ENCODE measurements at places on chromosomes 2 and 18.

GRCh38 chr2:235954888-235955480, 213.2 kb downstream of the GBX2 start:
- no peak for DNase-seq

- no peak for DNase-seq
These were observed 30.9 kb downstream of the E2F6 start for GRCh38 chr2:11435036-11435435.

GRCh38 chr18:29821544-29821943, 1221.0 kb downstream of the DSC3 start:
- DNase-seq = no peak

GRCh38 chr2:197888321-197888720, 83.9 kb downstream of the PLCL1 start:
- DNase-seq = no peak

DNA sequence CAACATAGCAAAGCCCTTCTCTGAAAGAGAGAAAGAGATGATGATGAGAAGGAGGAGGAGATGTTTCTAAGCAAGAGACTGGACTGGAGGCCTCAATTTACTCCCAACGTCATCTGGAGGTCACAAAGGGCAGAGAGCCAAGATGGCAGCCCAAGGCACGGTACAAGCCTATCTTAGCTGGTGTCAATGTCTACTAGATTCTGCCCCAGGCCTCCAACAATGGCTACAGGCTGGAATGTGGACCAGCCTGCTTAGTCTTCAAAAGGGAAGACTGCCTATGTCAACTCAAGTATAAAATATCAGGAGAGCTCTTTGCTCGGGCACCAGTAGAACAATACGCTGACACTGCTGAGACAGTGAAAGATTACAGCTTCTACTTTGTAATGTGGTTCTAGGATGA, 6.7 kb upstream of the SLC4A5 start:
- no peak for DNase-seq

DNA sequence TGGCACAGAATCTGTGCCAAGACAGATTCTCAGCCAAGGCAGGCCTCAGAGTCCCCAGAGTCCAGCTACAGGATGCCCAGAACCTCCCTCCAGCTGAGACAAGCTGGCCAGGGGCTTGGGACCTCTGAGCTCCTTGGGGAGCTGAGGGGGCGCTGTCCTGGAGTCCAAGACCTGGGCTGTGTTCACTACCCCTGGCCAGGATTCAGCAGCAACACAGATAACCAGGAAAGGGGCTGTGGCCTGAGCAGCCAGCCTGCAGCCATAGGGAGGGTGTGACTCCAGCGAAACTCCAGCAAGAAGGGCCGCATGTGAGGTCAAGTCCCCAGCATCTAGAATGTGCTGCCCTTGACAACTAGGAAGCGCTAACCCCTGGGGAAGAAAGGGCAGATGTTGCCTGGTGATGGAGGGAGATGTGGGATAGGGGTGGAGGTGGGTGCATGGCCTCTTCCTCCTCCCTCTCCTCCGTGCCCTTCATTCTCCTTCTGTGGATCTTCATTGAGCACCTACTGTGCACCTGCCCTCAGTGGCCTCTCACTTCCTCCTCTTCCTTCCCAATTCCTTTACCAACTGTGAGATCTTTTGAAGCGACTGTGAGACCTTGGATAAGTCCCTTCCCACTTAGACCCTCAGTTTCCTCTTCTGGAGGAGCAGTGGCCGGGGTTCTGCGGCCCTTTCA, 7.7 kb upstream of the ARID5A start:
- DNase-seq = no peak

DNA sequence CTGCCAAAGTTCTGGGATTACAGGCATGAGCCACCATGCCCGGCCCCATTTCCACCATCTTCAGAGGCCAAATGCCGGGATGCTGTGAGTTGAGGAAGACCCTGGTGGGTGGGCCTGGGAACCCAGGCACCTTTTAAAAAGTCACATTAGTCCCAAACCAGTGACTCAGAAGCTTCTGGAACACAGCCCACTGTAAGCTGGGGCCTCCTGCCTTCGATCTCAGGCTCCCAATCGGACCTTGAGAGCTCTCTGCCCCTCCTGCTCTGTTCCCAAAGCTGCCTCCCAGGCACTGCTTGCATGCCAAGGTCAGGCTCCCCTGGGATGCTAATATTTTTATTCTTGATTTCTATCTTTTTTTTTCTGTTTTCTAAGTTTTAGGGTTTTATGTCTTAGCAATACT, 4.2 kb downstream of the ADCY3 start:
- DNase-seq = no peak

GRCh38 chr2:11097854-11098387, 57.3 kb upstream of the SLC66A3 start:
- no peak for DNase-seq

DNA sequence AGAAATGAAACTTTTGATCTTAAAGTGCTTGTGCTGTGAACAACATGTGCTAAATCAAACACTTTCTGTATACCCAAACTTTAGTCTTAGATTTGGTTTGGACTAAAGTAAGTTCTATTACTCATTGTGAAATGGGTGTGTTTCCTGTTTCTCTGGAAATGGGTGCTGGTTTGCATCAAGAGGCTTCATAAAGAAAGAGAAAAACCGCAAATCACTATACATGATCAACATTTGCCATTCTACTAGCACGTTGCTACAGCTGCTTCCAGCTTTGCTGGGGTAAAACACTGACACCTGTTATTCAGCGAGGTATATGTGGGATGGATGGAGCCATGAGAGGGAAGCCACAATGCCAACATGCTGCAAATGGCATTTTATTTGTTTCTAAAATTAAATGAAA, 547.0 kb upstream of the ACVR2A start:
- peak; percentile 15 for DNase-seq

DNA sequence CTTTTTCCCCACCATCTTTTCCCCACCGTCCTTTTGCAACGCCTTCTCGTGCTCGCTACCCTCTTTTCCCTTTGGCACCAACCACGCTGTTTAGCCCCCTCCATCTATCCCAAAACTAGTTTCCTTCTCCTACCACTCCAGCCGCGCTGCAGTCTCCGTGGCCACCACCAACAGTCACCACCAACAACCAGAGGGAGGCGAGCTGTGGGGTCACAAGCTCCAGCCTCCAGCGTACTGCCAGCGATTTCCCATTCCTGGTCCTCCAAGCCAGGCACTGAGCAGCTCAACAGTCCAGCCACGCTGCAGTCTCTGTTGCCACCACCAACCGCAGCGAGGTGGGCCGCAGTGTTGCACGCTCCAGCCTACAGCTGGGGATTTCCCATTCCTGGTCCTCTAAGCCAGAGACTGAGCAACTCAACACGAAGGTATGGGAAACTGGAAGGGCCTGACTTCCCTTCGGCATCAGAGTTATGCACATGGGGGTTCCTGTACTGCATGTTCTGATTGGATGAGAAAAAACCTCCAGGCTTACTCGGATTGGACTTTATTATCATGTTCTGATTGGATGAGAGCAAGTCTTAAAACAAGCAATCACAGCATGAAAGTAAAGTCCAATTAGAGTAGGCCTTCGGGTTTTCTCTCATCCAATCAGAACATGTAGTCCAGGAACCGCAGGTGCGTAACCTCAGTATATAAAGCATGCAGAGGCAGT, 42.3 kb upstream of the IMP4 start:
- DNase-seq = no peak

DNA sequence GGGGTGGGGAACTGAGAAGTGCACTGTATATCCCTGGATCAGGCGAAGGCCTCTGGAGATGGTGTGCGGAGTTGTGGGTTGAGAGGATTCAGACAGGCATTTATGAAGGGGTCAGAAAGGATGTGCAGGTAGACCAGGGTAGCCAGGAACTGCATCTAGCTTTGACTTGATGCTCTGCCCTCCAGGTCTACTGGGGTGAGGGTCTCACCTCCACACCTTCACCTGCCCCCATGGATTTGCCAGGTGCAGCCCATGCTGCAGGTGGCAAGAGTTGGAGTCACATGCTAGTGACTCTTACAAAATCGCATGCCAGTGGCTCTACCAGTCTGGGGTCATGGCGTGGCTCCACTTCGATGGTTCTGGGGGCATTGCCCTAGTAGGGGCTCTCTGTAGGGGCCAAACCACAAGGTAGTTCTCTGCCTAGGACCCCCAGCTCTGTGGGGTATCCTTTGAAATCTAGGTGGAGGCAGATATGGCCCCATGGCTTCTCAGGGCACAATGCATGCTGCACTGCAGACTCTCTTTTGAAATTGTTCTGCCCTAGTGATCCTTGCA, 18.9 kb upstream of the KCNF1 start:
- DNase-seq = no peak

- DNase-seq = no peak
These were observed 552 bp downstream of the CNPPD1 start for GRCh38 chr2:219175928-219176817.

- no peak for DNase-seq
These were observed 41.1 kb downstream of the CDC42EP3 start for GRCh38 chr2:37630301-37630700.

- peak; percentile 52 for DNase-seq
These were observed 169.4 kb downstream of the THADA start for GRCh38 chr2:43426305-43427031.

- DNase-seq = no peak
These were observed 9.0 kb downstream of the DAW1 start for GRCh38 chr2:227880460-227880859.

Measured in GM18507 (cell line).